Activated CD8-positive, alpha-beta T cell treated with anti-CD3 and anti-CD28 coated beads for 36 hours (primary cell): ENCODE measurements at places on chromosomes 2 and 18.

DNA sequence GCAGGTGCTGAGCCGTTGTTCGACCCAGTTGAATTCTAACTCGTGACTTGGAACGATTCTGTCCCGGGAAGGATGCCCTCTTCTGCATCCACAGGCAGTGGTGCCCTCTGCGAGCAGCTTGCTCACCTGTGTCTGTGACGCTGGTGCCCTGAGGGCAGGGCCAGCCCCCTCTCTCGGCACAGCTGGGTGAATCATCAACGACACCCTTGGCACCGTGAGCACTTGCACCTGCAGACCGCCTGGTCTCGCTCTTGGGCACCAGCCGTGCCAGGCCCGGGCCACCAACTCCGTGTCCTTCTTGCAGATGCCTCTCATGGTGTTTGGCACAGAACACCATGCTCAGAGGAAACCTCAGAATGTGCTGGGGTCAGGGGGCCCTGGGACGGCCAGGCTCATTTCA, 75.0 kb downstream of the SLC66A2 start:
- DNase-seq, result no peak

DNA sequence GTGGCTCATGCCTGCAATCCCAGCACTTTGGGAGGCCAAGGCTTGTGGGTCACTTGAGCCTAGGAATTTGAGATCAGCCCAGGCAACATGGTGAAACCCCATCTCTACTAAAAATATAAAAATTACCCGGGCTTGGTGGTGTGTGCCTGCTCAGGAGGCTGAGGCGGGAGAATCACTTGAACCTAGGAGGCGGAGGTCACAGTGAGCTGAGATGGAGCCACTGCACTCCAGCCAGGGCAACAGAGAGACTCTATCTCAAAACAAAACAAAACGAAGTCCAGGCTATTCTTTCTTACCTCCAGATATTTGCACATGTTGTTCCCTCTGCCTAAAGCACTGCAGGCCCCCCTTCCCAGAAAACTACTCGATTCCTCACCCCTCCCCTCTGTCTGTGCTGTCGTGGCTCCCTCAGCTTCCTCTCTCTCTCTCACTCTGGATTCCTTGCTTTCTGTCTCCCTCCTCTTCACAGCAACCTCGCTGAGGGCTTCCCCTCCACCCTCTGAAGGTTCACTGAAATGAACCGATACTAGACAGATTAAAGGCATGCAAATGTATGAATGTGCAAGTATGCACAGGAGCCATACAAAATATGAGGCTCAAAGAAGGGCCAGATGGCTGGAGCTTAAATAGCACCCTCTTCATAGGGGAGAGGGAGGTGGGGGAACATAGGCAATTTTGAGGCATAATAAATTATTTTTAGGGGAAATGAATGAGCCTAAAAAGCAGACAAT, 18.5 kb downstream of the TMEM177 start:
- peak; percentile 52 for DNase-seq

DNA sequence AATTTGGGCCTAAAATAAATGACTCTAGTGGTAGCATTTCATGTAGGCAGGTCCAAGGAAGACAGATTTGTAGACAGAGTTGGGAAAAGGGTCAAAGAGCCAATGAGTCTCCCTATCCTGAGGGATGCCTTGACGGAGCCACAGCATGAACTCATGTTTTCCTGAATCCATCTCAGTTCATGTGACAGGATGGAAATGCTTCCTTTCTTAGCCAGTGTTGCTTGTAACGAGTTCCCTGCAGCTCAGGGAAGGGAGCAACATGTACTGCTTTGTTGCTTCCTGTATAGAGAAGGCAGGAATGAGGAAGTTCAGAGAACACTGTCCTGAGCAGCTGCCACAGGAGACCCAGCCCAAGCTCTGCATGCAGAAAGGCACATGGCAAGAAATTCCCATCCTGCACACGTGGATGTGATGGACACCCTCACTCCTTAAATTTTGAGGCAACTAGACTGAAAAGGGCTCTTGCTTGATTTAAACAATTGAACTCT, 27.9 kb downstream of the TMEM17 start:
- no peak for DNase-seq

DNA sequence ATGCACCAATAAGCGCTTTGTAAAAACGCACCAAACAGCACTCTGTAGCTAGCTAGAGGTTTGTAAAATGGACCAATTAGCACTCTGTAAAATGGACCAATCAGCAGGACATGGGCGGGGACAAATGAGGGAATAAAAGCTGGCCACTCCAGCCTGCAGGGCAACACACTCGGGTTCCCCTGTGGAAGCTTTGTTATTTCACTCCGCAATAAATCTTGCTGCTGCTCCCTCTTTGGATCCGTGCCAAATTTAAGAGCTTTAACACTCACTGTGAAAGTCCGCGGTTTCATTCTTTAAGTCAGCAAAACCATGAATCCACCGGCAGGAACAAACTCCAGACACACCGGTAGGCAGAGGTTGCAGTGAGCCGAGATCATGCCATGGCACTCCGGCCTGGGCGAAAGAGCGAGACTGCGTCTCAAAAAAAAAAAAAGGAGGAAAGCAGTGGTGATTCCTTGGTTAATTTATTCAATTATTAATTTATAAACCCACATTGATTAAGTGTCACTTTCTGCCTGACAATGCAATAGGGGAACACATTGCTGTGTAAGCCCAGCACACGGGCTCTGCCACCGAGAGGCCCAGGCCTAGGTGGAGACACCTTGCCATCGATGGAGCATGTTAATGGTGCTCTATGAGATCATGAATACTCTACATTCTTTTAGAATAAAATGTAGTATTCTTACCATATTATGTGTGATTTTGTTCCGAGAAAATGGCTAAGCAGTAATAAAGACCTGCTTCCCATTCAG, 687.6 kb upstream of the HS6ST1 start:
- DNase-seq, result no peak

DNA sequence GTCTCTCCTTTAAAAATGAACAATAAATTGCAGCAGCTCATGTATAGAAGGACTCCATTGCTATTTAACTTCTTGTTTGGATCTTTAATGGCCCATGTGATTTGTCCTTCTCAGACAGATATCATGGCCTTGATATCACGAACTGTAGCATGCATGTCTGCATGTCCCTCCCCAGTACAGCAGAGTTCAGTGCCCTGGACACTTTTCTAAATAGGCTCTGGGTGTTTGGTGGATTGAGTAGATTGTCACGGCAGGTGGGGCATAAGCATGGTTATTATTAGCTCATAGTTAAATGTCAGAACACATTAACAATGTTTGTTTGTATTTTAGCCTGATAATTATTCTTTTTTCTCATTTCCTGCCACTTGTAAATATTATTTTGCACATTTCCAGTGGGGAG, 118.3 kb downstream of the LRRTM1 start:
- no peak for DNase-seq

DNA sequence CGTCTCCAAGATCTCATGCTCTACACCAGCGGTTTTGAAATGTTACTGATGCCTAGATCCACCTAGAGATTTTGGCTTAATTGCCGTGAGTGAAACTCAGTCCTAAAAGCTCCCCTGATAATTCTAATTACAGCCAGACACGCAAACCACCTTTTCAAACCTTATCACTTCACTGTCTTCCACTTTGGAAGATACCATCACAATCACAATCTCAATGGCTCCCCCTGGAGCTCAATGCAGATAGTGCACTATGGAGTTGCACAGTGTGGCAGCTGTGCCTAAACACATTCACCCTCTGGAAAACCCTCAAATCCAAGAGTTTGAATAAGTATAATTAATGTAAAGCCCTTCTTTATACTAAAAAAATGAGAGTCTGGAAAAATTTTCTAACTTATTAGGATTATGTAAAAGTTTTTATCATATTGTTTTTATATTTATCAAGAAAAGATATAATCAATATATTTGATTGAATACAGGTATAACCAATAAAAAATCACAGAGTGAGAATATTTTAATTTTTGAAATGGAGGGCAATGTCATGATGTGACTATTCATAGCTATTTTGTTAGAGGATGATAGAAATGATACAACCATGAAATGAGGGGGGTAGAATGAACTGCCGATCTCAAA, 102.9 kb upstream of the SLC8A1 start:
- peak; percentile 67 for DNase-seq

- no peak for DNase-seq
Measured at GRCh38 chr18:11027862-11028261, 121.5 kb downstream of the PIEZO2 start.

DNA sequence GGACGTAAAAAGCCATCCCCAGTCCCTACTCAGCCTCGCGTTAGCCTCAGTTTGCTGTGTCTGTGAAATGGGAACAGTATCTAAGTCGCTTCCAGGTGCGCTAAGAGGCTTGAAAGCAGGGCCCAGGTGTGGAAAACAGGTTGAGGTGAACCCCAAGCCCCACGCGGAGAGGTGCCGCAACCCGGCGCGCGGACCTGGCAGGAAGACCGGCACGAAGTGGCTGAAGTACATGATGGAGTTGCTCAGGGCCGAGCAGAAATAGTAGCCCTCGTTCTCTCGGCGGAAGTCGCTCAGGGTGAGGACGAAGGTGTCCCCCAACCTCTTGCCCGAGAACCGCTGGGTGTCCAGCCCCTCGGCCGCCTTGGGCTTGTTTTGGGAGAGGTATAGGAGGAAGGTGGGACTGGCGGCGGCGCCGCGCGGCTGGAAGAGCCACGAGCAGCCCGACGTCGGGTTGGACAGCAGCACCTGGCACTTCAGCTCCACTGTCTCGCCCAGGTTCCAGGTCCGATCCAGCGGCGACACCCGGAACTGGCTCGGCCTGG, 508 bp downstream of the CD8A start:
- peak; percentile 49 for DNase-seq

- DNase-seq, result peak; percentile 9
Measured at GRCh38 chr2:32947076-32947483, 327 bp downstream of the LTBP1 start.

DNA sequence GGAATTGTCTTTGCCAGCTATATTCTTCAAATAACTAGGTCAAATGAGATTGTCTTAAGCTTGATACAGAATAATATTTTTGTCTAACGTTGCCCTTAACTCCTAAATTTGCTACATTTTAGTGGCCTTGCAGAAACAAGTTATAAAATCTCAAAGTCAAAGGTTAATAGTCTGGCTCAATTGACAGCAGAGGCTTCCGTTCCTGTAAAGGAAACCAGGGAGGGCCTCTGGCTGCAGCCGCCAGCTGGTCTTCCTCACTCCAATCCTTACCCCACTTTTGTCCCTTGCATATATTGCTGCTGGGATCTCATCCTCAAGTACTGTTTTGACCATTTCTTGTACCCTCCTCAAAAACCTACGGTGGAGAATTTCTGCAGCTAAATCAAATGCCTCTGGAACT, 17.1 kb downstream of the CYB5A start:
- no peak for DNase-seq

DNA sequence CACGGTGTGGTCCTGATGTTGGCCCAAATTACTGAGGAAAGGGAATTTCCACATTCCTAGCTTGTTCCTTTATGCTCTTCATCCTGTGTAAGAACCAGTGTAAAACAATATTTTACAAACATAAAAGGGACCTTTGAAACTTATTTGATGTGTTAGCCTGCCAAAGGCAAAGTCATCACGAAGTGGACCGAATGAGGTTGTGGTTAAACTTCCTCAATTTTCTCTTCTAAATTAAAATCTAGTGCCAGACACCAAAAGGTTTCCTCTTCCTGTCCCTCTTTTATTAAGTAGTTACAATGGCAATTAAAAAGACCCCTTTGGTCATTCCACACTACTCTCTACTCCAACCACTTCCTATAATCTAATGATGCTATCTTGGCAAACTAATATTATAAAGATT, 279.8 kb downstream of the AFF3 start:
- no peak for DNase-seq

GRCh38 chr2:239155806-239156480, 244.9 kb downstream of the HDAC4 start:
- DNase-seq, result no peak

- no peak for DNase-seq
Measured at GRCh38 chr2:223161873-223162458, 110.0 kb downstream of the KCNE4 start.

- no peak for DNase-seq
Measured at GRCh38 chr2:226185616-226186211, 613.9 kb downstream of the IRS1 start.

GRCh38 chr2:14513903-14514302, 118.6 kb upstream of the LRATD1 start:
- DNase-seq, result no peak

DNA sequence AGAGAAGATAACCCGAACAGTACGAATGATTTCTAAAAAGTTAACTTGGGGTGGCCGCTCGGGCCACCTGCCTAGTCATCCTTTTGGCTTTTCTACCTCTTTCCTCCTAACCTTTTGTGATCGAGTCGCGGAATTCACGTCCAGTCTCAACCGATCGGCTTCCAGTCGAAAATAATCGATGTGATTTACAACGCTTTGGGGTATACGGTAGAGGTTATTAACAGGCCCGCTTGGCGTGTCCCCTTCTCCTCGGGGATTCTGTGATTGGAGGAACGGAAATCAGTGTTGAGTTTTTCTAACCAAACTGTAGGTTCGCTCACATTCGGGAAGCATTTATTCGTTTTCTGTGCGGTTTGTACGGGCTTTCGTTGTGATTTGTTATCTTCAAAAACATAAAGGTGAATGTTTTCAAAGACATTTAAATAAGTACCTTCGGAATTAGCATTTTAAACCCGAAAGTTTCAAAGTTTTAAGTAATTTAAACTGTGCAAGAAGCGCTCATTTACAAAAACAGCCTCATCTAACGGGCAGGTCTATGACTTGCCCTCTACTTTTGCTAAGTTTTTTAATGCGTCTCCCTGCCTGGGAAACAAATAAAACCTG, 588 bp upstream of the FOXI3 start:
- DNase-seq, result peak; percentile 2

- DNase-seq, result no peak
Measured at GRCh38 chr18:49301608-49302007, 158.8 kb downstream of the DYM start.

DNA sequence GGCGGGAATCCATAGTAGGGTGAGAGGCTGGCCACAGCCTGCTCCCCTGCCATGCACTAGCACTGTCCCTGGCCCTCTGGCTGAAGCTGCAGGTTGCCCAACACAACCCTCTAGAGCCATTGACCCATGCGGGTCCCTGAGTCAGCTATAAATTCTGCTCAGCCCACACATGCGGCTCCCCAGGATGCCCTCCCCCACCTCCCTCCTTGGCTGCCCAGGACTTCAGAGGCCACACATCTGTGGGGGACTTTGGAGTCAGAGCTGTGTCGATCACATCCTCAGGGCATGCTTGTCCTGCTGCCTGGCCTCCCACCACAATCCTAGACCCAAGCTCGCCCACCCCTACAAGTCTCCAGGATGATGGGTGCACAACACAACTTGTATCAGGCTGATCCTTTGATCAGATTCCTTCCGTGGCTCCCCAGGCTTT, 97.0 kb downstream of the TFCP2L1 start:
- DNase-seq, result no peak

DNA sequence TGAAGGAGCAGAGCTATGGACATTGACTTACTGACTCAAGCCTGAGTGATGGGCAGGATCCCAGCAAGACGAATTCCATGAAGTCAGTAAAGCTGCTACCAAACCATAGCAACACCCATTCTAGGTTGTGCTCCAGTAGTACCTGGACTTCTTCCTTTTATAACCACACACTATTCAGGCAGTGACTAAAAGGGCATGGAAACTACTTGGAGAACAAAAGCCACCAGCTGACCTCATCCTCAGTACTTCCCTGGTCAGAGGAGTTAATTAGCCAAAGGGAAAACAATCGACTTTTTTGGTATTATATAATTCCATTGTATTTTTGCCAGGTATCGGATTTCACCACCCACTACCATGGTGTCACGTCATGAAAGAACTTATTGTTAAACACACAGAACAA, 237.1 kb downstream of the TTC32 start:
- no peak for DNase-seq
